ENCODE measurements at places on chromosomes 12 and 14.

- DNase-seq: peak; percentile 52
These were observed at the start of gene ARHGAP5 for GRCh38 chr14:32077081-32078022. Gene ARHGAP5, plus strand, starts transcription at chr14:32077304. Its CDS starts 13,366 bp downstream, at chr14:32090670.

DNA sequence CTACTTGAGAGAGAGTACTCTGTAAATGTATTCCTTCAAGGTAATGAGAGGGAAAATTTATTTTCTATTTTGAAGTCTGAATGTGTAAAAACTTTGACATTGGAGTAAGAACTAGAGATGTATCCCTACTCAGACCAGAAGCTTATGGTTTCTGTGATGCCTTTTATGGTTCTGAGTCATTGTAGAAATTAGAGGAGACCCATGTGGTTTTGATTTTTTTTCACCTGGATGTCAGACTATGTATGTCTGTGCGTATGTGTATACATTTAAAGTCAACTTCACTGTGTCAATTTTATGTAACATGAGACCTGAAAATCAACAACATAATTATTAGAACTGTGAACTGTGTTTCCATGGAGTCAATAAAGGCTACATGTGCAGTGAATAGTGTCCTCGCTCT is 302.0 kb downstream of the TRHDE start:
- no peak for DNase-seq

GRCh38 chr14:21264025-21264801 is 5.0 kb downstream of the HNRNPC start:
- no peak for DNase-seq

DNA sequence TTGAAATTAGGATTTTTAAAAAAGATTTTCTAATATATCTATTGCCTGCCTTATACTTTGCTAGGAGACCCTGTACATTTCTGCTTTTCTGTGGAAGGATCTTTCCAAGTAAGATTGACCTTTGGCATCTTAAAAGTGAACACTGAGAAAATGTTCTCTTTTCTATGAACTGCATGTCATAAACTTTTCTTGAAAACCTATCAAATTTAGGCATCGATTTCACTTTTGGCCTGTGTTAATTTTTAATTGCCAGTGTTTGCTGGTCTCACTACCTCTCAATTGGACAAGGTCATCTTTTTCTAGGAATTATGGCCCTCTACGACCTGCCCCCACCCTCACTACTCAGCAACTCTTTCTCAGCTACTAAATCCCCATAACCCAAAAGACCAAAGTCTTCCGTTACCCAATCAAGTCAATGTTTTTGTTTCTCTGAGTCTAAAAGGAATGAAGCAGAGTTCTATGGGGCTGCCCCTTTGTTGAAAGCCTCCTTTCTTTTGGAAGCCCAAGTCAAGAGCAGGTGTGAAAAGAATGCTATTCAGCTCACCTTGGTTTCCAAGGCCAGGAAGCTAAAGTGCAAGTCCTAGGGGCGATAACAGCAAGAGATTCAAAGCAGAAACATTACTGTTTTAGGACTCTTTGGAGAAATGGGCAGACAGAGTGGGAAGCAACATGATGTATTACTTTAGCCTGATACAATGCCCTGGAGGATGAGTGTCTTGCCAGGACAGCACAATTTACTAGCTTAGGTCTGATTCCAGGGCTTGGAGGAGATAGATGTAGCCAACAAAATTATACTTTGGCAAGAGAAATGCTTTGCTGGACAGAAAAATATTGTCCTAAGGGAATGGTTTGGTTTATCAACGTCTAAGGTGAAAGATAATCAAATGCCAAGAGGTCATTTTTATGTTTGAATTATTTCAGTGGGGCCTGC is 55.0 kb downstream of the IGF1 start:
- no peak for DNase-seq

- DNase-seq: no peak
These were observed 483.3 kb downstream of the VRK1 start for GRCh38 chr14:97280526-97280925.

GRCh38 chr14:63735720-63736119 is 7.9 kb upstream of the SGPP1 start:
- no peak for DNase-seq

DNA sequence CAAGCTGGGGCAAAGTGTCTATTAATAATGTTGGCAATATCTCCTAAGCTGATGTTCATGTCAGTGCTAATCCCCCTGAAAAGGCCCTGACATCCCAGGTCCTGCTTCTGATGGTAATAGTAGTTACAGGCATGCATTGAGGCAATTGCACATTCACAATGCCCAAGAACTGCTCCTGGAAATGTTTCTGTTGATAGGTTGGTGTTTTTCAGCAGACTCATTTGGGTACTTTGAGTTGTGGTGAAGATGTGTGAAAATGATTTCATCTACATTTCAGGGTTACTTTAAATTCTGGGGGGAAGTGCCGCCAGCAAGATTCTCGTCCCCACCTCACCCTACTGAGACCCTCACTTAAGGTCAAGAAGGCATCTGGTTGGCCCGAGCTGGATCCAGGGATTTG is 92.9 kb downstream of the BBS10 start:
- no peak for DNase-seq

GRCh38 chr14:28876572-28876945 is 110.0 kb downstream of the FOXG1 start:
- DNase-seq: no peak

DNA sequence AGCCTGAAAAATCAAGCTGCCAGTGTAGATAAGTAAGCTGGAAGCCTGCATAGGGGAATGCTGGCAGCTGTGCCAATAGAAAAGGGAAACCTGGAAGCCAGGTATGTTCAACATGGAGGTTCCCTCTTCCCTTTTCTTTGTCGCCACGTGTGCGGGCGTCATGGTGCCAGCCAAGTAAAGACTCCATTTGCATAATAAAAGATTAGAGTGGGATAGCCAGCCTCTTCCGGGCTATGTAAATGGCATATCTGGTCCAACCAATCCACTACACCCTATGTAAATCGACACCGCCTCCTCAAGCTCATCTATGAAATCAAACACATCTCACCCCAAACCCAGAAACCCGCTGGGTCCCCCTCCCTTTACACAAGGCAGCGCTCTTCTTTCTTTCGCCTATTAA is 5.6 kb upstream of the ADGRD1 start:
- DNase-seq: peak; percentile 57

DNA sequence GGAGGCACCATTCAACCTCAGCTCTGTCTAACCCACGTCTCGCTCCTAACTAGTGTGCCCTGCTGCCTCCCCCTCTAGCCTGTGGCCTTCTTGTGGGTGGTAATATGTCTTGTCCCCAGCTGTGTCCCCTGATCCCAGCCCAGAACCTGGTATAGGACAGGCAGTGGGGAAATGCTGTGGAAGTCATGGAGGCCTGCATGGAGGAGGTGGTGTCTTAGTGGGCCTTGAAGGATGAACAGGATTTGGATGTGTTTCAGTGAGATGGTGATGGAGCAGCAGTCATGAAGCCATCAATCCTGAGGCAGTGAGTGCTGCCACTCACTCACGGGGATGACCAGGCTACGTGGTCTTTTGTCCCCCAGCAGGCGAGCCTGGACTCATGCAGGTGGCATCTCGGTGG is 13.4 kb downstream of the PLBD2 start:
- no peak for DNase-seq

- no peak for DNase-seq
These were observed 106.1 kb upstream of the ANO4 start for GRCh38 chr12:100688451-100688864.

DNA sequence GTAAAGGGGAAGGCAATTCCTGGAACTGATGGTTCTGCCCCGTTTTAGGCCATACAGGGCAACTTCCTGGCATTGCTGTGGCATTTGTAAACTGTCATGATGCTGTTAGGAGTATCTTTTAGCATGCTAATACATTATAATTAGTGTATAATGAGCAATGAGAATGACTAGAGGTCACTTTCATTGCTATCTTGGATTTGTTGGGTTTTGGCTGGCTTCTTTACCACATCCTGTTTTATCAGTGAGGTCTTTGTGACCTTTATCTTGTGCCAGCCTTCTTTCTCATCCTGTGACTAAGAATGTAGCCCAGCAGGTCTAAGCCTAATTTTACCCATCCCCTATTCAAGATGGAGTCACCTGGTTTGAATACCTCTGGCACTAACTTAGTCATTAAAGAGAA is 51.2 kb downstream of the TESPA1 start:
- DNase-seq: no peak

- DNase-seq: no peak
These were observed 106.0 kb upstream of the FAR2 start for GRCh38 chr12:29043069-29043468.

DNA sequence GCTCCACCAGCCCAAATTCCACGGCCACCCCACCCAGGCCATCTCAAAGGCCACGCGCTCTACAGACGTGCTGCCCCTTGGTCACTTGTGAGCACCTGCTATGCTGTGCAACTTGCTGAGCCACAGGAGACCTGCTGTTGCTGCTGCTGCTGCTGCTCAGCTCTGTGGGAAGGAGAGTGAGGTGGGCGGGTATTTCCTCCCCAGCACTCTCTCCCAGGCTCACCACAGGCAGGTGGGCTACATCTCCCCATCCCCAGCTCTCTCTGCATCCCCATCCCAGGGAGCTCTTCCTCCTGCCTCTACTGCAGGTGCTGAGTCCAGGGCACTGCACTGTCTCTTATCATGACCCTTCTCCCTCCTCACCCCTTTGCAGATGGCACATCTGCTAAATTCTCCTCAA is 306.9 kb downstream of the BCL11B start:
- DNase-seq: no peak

- DNase-seq: no peak
These were observed 73.3 kb downstream of the ASCL4 start for GRCh38 chr12:107847830-107848229.

- no peak for DNase-seq
These were observed 80.6 kb upstream of the ETV6 start for GRCh38 chr12:11568762-11569478.

GRCh38 chr12:120367924-120368788 is 808 bp downstream of the MSI1 start:
- peak; percentile 37 for DNase-seq

- DNase-seq: no peak
These were observed 38.2 kb downstream of the SLC38A4 start for GRCh38 chr12:46787496-46788055.

DNA sequence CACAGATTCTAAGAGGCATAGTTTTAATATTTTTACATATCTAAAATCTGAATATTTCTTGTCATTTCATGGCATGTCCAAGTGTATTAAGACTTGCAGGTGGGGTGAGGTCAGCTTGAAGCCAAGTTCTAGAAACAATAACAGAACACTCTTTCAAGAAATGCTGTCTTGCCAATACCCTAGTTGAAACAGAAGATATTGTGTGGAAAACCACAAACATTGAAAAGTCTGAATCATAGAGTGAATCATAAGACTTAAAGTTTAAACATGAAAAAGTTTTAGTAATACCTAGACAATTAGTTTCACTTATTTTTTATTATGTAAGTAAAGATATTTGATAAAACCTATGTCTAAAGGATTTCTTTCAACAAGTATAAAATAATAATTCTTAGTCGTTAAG is 191.5 kb upstream of the CAND1 start:
- DNase-seq: no peak

GRCh38 chr12:91852634-91853033 is 293.0 kb downstream of the BTG1 start:
- DNase-seq: no peak

- no peak for DNase-seq
These were observed 170.0 kb downstream of the ZFP36L1 start for GRCh38 chr14:68622856-68623255.

DNA sequence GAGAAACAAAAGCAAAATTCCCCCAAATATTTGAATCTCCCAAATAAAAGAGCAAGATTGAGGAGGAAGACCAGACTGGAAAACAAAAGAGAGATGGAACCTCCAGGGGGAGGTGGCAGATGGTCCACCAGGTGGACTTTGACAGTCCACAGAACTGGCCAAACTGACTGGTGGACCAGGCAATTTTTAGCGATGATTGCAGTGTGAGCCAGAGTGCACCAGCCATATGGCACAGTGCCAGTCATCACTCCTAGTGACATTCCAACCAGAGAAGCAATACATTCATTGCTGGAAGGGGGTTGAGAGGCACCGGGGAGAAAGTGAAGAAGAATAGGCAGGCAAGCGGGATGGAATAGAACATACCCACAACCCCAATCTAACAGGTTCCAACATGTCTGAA is 182.9 kb downstream of the EXOC5 start:
- DNase-seq: no peak

DNA sequence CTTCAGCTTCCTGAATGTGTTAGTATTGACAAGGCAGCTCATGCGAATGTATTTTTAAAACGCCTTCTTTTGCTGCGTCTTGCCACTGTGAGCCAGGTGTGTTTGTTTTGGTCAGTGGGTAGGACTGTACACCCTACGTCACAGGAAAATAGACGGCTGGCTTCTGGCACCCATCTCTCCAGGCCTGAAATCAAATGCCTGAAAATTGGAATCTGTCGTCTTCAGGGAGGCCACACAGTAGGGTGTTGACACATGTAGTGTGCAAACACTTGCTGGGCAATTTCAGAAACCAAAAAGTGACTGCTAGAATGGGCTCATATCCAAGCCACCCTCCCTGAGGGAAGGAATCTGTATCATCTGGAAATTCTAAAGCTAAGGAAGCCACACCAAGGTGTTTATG is 209.3 kb downstream of the TTC8 start:
- no peak for DNase-seq

DNA sequence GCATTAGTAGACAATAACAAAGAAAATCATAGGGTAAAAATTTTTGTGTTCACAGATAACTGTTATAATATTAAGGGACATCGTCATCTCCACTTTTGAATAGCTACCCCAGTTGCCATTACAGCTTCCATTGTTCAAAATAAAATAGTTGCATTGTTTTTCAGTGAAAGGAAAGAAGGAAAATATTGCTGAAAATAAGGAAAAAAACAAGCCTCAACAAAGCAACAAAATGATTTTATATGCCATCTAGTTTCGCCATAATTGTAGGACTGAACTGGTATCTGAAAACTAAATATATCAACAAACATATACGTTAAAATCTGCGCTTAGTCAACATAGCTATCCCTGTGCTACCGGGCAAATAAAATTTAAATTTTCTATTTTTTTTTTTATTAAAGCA is 3.3 kb downstream of the CDK17 start:
- DNase-seq: no peak

GRCh38 chr14:87503711-87504110 is 489.3 kb downstream of the GALC start:
- DNase-seq: peak; percentile 17

DNA sequence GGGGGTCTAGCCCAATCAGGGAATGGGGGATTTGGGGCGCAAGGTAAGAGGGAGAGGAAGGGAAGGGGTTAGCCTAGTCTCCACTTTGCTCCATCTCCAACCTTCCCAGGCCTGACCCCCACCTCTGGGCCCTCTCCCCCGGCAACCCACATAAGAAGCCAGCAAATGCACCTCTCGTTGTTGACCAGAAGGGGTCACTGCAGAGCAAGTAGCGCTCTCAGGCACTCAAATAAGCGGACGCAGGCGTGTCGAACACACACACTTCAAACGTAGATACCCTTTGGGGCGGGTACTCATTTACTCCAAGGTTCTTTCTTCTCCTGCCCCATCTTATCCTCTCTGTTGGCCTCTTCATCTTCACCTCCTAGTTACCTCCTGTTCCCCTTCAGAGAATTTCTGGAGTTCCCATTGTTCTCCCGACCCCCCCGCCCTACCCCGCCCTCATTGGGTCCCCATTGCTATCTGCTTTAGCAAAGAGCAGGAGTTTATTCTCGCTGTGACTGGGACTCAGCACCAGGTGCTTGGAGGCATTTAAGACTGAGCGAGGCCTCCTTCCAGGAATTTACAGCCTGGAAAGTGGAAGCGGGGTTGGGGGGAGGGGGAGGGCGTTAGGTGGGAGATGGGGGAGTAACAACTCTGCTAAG is 1.5 kb upstream of the SRRM4 start:
- DNase-seq: peak; percentile 87

GRCh38 chr12:13816394-13816793 is 165.0 kb downstream of the GRIN2B start:
- DNase-seq: peak; percentile 29

- peak; percentile 60 for DNase-seq
These were observed 11.1 kb upstream of the DPF3 start for GRCh38 chr14:72904840-72905561.

- DNase-seq: no peak
These were observed 177.8 kb upstream of the C14orf180 start for GRCh38 chr14:104401785-104402184.

Measured in iPS-NIHi11 (cell line).